ENCODE measurements at places on chromosomes 13 and 19.

- DNase-seq = no peak
Measured at GRCh38 chr19:40421993-40422747, 3.6 kb downstream of the SERTAD1 start.

DNA sequence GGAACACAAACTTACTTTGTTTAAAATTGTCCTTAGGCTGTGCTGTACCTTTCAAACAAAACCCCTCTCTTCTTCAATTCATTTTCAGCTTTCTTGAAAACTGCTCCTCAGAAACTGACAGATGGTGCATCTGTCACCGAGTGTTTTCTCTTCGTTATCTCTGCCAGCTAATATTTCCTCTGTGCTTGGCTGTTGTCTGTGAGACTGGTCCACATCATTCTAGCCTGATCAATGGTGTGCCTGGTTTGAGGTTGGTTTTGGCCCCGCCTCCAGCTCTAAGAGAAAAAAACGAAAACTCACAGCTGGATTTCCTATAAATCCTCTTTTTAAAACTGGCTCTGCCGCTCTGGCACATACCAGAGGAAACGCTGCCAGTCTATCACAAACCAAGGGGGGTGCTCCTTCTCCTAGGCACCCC lies 79.7 kb downstream of the STARD13 start:
- DNase-seq = no peak

- DNase-seq = no peak
Measured at GRCh38 chr13:100330662-100331061, 241.8 kb downstream of the PCCA start.

DNA sequence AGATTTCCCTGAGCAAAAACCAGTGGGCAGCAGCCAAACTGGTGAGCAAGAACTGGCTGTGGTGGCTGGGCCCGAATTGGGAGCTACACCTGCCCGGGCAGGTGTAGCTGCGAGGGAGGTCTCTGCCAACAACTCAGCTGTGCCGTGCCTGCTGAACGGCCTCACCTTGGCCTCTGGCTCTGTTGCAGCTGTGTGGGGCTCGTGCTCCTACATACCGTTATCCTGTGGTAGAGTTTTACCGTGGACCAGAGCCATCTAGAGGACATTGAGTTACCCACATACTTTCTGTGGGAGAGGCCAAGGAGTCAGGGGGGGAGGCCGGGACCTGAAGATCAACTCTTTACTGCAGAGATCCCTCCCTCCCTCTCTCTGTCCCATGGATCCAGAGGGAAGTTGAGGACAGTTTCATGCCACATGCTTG lies 113.2 kb downstream of the TM9SF2 start:
- DNase-seq = no peak

GRCh38 chr19:21463449-21464105 lies 41.8 kb upstream of the ZNF429 start:
- no peak for DNase-seq

DNA sequence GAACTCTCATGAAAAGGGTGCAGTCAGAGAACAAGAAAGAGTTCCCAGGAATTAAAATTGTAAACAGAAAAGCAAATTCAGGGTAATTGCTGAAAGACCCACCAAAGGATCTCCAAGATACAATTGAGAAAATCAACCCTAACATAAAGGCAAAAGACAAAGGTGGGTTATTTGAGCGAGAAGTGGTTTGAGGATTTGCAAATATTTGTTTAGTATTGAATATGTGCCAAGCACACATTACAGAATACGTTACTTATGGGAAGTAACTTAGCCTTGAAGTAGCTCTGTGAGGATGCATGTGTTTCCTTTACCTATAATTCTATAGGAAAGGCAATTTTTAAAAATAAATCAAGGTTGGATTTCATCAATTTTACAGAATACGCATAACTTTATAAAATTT lies 10.0 kb upstream of the CEACAM21 start:
- no peak for DNase-seq

GRCh38 chr19:15869109-15869555 lies 28.7 kb downstream of the CYP4F2 start:
- DNase-seq = no peak

DNA sequence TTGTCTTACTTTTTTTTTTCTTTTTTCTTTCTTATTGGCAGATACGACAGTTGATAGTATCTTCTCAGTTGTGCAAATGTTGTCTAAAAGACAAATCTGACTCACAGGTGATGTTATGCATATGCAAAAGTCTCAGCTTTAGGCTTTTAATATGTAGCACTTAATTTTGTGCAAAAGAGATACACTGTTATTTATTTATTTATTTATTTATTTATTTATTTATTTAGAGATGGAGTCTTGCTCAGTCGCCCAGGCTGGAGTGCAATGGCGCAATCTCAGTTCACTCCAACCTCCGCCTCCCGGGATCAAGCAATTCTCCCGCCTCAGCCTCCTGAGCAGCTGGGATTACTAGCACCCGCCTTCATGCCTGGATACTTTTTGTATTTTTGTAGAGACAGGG lies 383.9 kb upstream of the PCDH9 start:
- no peak for DNase-seq

DNA sequence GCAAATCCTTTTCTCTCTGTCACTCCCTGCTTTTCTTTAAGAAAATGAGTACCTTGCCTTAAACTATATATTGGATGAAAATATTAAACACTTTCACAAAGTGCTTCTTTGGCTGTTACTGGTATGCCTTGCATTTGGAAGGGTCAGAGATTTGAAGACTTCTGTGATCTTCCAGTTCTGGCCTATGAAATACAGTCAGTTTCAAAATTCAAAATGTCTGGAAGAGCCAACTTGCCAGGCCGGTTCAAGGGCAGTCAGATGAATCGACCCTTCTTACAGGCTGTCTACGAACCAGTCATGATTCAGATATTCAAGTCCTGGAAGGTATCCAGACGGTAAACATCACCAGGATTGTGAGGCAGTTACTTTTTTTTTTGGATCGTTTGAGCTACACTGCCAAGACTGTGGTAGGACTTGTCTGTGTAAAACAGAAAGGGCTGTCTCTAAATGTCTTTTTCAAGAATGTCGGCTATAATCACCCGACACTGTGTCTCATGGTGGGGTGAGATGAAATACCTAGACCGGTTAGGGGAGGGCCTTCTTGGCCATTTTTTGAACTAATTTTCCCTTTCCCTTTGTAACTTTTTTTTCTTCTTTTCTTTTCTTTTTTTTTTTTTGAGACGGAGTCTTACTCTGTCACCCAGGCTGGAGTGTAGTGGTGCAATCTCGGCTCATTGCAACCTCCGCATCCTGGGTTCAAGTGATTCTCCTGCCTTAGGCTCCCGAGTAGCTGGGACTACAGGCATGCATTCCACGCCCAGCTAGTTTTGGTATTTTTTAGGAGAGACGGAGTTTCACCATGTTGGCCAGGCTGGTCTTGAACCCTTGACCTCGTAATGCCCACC lies 11.2 kb downstream of the ACTN4 start:
- no peak for DNase-seq

DNA sequence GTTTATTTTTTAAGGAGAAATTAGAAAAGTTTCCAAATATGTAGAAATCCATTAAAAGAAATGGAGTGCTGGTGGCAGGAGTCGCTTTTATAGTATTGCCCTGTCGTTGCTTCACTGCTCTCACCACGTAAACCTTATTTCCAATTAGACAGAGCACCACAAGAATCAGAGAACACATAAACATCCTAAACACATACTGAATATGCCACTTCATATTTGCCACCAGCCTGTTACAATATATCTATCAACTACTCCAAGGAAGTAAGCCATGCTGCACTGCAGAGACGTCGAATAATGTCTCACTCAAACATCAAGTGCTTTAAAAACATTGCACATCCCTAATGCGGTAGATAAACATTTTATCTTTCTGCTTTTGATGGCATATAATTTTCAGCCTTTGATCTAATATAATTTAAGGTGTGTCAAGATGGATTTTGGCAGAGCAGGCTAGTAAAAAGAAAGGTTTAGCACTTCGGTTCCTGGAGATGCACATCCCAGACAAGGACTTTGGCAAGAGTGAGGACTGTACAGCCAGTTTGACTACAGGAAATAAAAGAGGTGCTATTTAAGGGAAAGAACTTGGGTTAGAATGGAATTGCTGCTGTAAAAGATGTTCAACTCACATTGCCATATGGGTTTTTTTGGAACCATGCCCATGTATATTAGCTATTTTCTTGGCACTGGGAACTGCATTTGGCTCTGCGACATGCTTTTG lies 932.3 kb downstream of the EFNB2 start:
- DNase-seq = no peak

GRCh38 chr13:29319451-29319850 lies 276.0 kb downstream of the SLC7A1 start:
- DNase-seq = no peak

- no peak for DNase-seq
Measured at GRCh38 chr19:42313096-42313839, at the start of gene TMEM145. Gene TMEM145, plus strand, starts transcription at chr19:42313309. Its CDS starts 68 bp downstream, at chr19:42313377.

GRCh38 chr19:13033244-13033643 lies 38.0 kb downstream of the NFIX start:
- DNase-seq = no peak
